ENCODE measurements at places on chromosomes 7 and 10. TPM values are rescaled to one million over a fixed set of nuclear protein-coding genes. Genes with fewer than 3 reads are reported as not detected.

The MMP21 gene
- not detected for polyA plus RNA-seq

- DNase-seq, result no peak
- no peak overlapping the region for H3K4me3 ChIP-seq
- H3K27ac ChIP-seq, result no peak overlapping the region
- no peaks in the 10 kb centered on the region for H3K36me3 ChIP-seq
- H3K27me3 ChIP-seq, result no peaks in the 10 kb centered on the region
- no peaks in the 10 kb centered on the region for H3K4me1 ChIP-seq
Measured at GRCh38 chr7:55481155-55481554, 91.1 kb downstream of the VOPP1 start.

The OR2A5 gene
- not detected for polyA plus RNA-seq

DNA sequence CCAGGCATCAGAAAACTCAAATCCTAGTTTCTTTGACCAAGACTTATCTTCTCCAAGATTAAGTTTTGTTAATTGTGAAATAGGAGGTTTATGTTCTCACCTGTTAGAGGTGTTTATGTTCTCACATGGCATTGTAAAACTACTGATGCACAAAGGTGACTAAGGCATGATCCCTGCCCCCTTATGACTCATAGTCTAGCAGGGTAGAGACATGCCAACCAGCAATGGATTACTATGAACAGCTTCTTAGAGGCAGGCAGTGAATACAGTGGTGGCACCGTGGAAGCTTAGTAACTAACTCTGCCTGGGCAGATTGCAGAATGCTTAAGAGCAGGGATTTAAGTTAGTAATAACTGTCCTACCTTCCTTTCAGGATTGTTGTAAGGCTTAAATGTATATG lies 400.9 kb downstream of the SORCS3 start:
- H3K27me3 ChIP-seq, result no peaks in the 10 kb centered on the region
- no peak overlapping the region for H3K4me3 ChIP-seq
